ENCODE measurements at places on chromosomes 6 and 20.

DNA sequence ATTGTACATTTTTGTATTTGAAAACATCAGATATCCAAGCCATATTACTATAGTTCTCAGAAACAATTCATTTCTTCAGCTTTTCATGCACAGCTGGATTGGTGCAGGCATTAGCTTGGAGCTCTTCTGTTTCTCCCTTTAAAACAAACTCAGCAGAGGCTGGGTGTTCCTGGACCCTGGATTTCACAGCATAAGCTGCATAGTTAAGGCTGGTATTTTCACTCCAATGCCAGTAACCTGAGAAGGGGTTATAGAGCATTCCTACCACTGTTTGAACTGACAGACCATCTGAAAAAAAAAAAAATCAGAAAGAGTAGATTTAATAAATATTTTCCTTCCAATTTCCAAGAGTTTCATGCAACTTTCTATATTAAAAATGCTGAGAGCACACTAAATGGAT, 20.1 kb upstream of the FAXC start:
- no peak for DNase-seq

DNA sequence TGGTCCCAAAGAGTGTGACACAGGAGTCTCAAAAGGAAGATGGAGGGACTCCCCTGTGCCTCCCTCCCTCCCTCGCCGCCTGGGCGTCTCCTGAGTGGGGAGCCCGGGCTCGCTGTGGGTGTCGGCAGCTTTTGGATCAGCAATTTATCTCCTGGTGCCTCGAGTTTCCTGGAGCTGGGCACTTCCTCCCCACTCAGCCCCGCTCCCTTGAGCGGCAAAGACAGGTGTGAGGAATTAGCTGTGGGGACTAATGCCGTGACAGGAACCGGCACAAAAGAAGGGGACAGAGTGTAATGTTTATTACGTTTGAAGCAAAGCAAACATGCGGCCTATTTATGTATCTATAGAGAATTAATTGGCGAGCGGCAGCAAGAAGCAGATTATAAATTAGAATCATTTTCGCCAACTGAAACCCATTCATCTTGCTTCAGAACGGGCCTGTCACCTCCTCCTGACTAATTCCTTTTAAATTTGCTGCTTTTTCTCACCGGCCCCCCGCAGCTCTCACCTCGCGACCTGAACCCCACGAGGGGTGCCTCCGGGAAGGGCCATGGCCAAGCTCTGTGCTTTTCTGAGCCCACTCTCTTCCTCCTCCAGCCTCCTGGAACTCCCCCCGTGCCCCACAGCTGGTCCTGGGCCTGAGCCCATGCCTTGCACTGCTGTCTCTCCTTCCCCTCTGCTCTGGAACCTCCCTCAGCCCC, 8.8 kb upstream of the CDH22 start:
- no peak for DNase-seq

GRCh38 chr6:5012519-5012918, 8.7 kb upstream of the RPP40 start:
- DNase-seq: no peak

DNA sequence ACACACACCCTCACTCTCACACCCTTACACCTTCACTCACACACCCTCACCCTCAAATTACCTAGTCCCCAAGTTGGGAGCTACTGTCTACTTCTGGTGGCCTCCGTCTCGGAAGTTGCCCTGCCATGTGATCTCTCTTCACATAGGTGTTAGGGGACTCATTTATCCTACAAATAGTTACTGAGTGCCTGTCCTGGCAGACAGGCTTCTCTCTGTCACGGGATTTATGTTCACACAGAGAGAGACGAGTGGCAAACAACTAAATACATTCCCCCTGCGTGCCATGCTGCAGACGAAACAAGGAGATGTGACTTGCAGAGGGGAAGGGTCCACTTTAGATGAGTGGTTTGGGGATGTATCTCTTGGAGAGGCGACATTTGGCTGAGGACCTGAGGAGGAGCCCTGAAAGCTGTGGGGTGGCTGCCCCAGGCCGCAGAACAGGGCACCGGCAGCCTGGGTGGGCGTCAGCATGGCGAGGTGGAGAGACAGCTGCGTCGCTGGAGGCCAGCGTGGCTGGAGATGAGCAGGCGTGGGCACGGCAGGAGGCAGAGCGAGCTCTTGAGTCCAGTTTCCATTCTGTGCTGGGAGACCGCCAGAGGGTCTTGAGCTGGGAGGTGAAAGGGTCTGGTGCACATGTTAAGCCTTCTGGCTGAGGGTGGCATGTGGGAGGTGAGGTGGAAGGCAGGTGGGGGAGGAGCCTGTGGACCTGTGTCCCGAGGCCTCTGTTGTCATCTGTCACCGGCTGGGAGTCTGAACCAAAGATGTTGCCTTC, 17.2 kb downstream of the DYNLT1 start:
- DNase-seq: no peak

GRCh38 chr20:62064770-62065673, 659 bp downstream of the TAF4 start:
- no peak for DNase-seq

- no peak for DNase-seq
Observed at GRCh38 chr6:99614430-99615186, 8.0 kb downstream of the PRDM13 start.

- DNase-seq: no peak
Observed at GRCh38 chr6:170018936-170019817, 267.8 kb downstream of the ERMARD start.

DNA sequence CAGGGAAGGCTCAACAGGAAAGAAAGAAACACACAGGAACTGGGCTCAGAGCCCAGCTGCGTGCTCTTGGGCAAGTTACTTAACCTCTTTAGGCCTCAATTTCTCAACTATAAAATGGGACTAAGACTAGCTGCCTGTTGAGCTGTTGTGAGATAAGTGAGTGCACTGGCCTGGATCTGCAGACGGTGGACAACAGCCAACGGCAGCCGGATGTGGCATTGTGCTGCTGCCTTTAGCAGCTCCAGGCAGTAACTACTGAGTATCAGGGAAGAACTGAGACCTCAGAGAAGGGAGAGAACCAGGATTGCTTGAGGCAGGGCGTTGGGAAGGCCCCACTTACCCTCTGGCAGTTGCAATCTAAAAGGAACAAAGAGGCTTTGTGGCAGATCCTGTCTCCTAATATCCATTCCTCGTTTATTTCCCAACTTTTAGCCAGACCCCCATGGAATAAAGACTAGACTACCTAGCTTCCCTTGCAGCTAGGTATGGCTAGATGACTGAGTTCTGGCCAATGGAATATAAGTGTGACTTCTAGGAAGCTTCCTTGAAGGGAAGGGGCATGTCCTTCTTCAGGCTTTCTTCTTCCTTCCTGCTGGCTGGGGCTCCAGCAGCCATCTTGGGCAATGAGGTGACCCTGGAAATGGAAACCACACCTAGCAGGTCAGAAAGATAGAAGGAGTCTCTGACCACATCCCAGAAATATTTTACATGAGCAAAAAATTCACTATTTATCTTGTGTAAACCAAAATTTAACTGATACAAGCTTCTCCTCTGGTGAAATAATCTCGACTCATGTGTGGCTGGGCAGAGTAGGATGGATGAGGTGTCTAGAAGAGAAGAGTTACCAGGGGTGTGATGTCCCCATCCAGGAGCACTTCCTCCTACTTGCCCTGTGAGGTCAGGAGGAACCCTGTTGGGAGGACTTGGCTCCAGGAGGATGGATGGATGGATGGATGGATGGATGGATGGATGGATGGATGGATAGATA, 67.6 kb downstream of the MRPL14 start:
- DNase-seq: no peak

- DNase-seq: peak; percentile 61
Observed at GRCh38 chr6:113690281-113691259, 166.6 kb upstream of the MARCKS start.

DNA sequence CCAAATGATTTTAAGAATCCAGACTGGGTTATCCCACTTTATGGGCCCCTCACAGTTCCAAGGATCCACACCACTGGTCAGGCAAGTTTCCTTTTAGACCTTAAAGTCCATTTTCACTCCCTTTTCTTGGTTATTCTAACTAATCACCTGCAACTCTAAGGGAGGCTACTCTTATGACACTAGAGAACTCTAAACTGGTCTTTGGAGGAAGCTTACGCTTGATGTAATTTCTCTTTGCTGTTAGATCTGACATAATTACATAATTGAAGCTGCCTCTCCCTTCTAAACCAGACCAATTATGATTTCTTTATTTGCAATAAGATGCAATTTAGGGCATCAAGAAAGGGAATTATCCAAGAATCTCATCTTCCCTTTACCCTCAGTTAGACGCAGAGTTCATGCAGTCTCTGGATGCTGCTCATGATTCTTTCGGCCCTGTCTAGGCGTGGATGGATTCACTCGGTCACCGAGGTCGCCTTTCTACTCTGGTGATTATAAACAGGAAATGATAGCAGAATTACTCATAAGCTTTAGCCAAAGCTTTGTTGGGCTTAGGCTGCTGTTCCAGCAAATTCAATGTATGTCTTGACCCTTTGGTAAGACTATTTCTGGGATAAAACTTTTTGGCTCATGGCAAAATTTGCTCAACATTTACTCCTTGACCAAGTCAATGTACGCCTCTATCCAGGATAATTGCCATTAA, 166.4 kb upstream of the PRND start:
- DNase-seq: peak; percentile 58
